Esophagus muscularis mucosa (tissue), 4 donors: ENCODE measurements at places on chromosomes 6 and 20. TPM values are rescaled to one million over a fixed set of nuclear protein-coding genes. Genes with fewer than 3 reads are reported as not detected.

- H3K27me3 ChIP-seq = no peaks in the 10 kb centered on the region
- no peaks in the 10 kb centered on the region for H3K36me3 ChIP-seq
- H3K4me1 ChIP-seq = peaks cover 36% of the 10 kb centered on the region
- H3K27ac ChIP-seq = peak overlapping the region; percentile 65
Measured at GRCh38 chr6:169075915-169076654, 177.6 kb downstream of the THBS2 start.

DNA sequence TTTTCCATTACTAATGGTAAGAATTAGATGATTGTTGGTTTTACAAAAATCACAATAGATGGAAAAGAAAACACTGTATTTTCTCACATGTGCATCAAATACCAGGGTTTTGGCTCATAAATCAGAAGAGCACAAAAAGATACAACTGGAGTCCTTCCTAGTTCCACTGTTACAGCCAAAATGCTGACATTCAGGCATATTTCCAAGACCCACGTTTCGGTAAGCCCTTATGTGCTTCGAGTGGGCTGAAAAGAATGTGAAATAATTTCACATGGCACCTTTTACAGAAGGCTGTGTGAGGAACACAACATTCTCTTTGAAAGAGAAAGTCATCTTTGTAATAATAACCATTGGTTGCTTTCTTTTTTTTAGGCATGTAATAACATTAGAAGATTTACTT is 326.7 kb upstream of the FLRT3 start:
- H3K27ac ChIP-seq = no peak overlapping the region
- no peaks in the 10 kb centered on the region for H3K36me3 ChIP-seq
- no peak overlapping the region for H3K4me3 ChIP-seq
- no peaks in the 10 kb centered on the region for H3K4me1 ChIP-seq
- no peak for DNase-seq
- no peaks in the 10 kb centered on the region for H3K27me3 ChIP-seq

GRCh38 chr6:128605961-128606360 is 85.6 kb upstream of the PTPRK start:
- H3K27me3 ChIP-seq = no peaks in the 10 kb centered on the region
- H3K36me3 ChIP-seq = no peaks in the 10 kb centered on the region
- no peak overlapping the region for H3K4me3 ChIP-seq
- no peak overlapping the region for H3K27ac ChIP-seq

The ADGRG6 gene
- total RNA-seq = 7.6 TPM

The PANK2 gene
- total RNA-seq = 52.1 TPM

DNA sequence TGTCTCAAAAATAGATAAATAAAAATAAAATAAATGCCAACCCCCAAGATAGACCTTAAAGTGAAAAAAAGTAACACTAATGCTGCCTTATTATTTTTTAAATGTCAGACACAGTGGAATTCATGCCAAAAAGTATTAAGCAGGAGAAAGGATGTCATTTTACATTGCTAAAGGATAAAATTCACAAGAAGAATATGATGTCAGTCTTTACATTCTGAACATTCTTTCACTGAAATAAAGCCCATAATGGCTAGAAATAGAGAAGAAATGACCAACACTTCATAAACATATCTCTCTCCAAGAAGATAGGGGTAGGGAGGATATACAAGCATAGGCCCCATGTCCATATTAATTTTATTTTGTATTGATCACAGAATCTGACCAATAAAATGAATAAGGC is 47.4 kb downstream of the SLC23A2 start:
- no peak overlapping the region for H3K4me3 ChIP-seq
- no peaks in the 10 kb centered on the region for H3K27me3 ChIP-seq
- no peak for DNase-seq
- H3K36me3 ChIP-seq = no peaks in the 10 kb centered on the region
- peaks cover 3% of the 10 kb centered on the region for H3K4me1 ChIP-seq

The SLC52A3 gene
- 1.7 TPM for total RNA-seq

DNA sequence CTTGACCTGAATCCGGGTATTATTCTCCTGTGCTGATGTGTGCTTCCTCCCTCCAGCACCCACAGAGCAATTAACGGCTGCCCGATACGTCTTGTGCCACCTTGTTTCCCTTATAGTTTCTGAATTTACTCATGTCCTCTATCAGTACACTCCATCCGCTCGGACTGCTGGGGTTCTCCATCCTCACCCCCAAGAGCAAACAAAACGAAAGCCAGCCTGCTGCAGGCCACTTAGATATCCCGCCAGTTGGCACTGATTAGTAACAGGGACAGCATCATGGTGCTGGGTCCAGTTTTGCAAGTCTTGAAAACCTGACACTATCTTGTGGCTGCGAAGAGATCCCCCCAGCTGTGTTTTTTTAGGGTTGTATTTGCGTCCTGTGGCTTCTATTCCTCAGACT is 71.8 kb downstream of the SSR1 start:
- H3K27ac ChIP-seq = no peak overlapping the region
- H3K27me3 ChIP-seq = no peaks in the 10 kb centered on the region
- no peak for DNase-seq
- H3K36me3 ChIP-seq = no peaks in the 10 kb centered on the region

- no peak overlapping the region for H3K27ac ChIP-seq
- no peaks in the 10 kb centered on the region for H3K27me3 ChIP-seq
- no peak overlapping the region for H3K4me3 ChIP-seq
- no peak for DNase-seq
- no peaks in the 10 kb centered on the region for H3K36me3 ChIP-seq
Measured at GRCh38 chr6:130152908-130153510, 69.7 kb downstream of the SAMD3 start.

DNA sequence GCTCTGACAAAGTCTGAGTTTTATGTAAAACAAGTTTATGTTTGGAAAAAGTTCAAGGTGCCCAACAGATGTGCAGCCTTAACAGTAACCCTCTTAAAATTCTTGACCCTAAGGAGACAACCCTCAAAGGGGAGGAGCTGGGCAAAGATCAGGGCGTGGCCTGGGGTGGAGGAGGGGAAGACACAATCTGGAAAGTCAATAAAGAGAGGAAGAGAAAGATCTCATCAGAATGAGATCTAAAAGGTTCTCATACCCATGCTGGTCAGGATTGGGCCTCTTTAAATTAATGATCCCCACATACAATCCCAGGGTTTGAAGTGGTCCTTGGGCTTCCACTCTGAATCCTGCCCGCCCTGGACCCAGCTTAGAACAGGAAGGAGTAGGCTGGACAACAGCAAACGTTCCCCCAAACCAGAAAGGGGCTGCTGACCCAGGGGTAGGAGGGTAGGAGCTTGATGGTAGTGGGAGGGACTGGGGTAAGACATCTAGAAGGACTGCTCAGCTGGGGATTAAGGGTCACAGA is 33.0 kb downstream of the FOXP4 start:
- no peak overlapping the region for H3K4me3 ChIP-seq
- H3K4me1 ChIP-seq = peaks cover 32% of the 10 kb centered on the region
- H3K27ac ChIP-seq = no peak overlapping the region

DNA sequence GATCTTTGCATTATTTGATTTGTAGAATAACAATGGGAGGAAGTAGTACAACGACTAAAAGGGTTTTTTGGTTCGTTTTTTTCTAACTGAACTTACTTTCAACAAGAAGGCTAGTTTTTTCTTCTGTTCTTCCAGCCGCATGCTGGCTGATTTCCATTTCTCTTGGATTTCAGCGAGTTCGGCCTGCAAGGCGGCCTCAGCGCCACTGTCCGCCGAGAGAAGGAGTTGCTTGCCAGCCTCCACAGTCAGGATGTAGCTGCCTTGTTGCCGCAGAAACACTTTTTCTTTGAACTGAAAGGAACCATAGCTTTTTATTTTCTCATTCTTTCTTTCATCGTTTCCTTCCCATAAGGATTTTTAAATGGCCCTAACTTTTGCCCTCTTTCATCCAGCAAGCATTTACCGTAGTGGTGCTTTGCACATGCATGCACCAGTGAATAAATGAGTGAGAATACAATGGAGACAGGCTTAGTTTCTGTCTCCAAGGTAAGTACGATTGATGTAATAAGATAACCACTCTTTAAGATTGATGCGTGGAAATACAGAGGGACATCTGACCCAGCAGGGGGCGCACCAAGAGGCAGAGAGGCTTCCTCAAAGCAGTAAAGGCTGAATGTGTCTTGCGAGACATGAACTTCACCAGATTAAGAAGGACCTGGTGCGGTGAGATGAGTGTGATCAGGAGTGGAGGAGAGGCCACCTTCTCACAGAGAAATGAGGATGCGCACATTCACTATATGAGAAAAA is 398.8 kb downstream of the ESR1 start:
- no peak for DNase-seq
- no peaks in the 10 kb centered on the region for H3K27me3 ChIP-seq
- no peak overlapping the region for H3K4me3 ChIP-seq

- no peak overlapping the region for H3K4me3 ChIP-seq
- H3K27ac ChIP-seq = no peak overlapping the region
- H3K27me3 ChIP-seq = no peaks in the 10 kb centered on the region
- H3K36me3 ChIP-seq = no peaks in the 10 kb centered on the region
Measured at GRCh38 chr20:18701969-18702368, 111.6 kb upstream of the SCP2D1 start.

The PSORS1C2 gene
- not detected for total RNA-seq

DNA sequence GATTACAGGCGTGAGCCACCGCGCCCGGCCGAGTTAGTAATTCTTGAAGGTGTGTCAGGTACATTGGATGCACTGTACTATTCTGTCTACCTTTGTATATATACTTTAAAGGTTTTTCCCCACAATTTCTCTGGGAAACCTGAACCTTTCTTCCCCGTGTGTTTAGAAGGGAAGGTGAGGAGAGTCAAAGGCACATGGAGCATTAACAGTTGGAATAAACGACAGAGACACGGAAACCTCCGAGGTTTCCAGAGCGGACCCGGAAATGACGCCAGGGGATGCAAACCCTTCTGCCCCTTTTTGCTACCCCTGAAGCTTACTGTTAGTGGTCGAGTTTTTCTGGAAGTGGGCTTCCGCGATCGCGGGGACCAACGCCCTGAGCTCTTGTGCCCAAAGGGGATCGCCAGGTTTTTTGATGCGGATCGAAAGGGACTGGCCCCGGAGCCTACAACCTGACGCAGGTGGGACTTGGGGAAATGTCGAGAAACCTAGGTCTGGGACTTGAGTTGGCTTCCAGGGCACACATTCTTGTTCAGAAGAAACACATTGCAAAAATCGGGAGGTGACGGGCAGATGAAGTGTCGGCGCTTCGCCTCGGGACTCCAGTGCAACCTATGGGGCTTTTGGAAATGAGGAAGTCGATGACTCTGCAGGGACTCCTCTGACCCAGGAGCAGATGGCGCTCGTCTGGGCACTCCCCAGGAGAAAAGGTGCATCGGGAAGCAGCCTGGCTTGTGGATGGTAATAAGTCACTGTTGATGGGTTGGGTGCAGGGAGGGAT is 218.2 kb downstream of the OR2B2 start:
- no peaks in the 10 kb centered on the region for H3K36me3 ChIP-seq
- H3K4me1 ChIP-seq = peaks cover 6% of the 10 kb centered on the region
- DNase-seq = no peak
